ENCODE measurements at places on chromosomes 11 and 22.

GRCh38 chr11:68338051-68338780 is 25.8 kb downstream of the LRP5 start:
- peak; percentile 70 for DNase-seq

DNA sequence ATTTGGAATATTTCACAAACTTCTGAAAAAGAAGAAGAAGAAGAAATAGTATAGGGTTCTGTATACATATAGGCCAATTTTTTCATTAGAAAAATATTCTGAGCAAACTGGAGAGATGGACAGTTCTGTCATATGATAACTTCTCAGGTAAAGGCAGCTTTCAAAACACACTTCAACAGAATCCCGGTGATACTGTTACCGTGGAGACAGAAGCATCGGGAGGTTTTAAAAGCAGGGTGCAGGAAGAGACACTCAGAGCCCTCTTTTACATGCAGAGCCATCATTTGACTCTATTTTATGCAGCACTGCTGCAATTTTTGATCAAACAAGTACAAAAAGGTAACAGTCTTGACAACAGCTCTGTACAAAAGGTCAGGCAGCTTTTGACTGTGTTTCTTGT is 1785.4 kb downstream of the LRRC4C start:
- no peak for DNase-seq

DNA sequence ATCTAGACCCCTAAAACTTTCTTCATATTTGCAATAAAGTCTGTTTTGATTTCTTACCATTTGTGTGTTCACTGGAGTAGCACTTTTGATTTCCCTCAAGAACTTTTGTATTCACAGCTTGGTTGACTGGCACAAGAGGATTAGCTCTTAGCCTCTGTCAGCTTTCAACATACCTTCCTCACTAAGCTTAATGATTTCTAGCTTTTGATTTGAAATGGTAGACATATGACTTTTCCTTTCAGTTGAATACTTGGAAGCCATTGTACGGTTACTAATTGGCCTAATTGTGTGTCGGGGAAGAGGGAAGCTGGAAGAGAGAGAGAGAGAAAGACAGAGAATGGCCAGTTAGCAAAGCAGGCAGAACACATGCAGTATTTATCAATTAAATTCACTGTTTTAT is 180.5 kb downstream of the ARHGAP42 start:
- DNase-seq = no peak

DNA sequence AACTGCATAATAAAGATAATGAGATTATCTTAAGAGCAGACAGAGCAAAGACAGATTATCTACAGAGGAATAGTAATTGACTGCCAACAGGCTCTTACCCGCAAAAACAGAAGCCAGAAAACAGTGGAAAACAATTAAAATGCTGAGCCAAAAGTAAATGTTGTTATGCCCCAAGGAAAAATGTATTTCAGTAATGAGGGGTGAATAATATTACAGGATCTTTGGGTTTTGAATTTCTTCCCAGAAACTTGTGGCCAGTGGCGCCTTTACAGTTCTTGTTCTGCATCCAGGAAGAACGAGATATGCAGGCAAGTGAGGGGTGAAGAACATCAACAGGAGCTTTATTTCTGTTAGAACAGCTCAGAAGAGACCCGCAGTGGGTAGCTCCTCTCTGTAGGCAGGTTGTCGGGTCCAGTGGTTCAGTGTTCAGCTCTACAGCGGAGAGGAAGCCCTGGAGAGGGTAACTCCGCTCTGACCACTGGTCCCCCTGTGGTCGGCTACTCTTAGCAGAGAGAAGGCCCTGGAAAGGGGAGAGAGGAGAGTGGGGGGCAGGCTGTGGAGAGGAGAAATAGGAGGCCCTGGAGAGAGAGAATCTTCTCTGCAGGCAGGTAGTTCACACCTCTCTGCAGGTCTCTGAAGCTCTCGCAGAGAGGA is 51.8 kb upstream of the SC5D start:
- DNase-seq = no peak

GRCh38 chr11:96465512-96465911 is 75.7 kb downstream of the JRKL start:
- no peak for DNase-seq

DNA sequence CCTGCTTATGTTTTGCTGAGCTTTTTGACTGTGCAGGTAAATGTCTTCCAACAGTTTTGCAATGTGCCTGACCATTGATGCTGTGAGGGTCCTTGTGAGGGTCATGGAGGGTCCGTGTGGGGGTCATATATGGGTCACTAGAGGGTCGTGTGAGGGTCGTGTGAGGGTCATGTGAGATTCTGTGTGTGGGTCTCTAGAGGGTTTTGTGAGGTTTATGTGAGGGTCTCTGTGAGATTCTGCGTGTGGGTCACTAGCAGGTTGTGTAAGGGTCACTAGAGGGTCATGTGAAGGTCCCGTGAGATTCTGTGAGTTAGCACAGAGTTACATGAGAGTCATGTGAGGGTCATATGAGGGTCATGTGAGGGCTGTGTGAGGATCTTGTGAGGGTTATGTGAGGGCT is 263.9 kb upstream of the B3GAT1 start:
- DNase-seq = no peak

DNA sequence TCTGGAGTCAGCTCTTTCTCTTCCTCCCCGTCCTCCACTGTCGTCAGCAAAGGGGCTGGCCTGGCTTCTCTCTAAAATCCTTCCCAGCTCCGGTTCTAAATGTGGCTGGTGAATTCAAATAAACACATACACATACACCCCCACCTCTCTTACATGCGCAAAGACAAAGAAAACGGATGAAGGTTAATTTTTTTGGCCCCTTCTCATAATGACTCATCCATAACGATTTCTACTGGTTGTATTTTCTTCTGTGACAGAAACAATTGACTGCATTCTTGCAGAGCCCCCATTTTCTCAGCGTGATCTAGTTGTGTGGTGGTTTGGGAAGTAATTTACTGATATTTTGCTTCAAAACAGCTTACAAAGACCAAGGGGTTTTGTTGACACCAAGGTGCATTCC is 130.0 kb upstream of the NTM start:
- no peak for DNase-seq

DNA sequence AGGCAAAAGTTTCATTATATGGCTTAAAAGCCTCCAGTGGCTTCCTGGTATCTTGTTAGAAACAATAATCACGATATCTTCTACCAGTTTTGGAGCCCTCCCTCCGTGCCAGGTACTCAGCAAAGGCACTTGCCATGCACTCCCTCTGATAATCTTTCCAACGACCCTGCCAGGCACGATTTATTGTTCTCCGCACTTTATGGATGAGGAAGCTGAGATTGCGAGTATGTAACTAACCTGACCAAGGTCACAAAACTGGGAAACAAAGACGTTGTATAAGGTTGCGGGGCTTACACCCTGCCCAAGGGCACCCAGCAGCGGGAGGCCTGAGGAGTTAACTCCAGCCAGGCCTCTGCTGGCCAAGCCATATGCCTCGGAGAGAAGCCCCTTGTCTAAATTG is 218.1 kb downstream of the SNX19 start:
- no peak for DNase-seq

GRCh38 chr11:776561-777287 is 563 bp downstream of the GATD1 start:
- peak; percentile 74 for DNase-seq

DNA sequence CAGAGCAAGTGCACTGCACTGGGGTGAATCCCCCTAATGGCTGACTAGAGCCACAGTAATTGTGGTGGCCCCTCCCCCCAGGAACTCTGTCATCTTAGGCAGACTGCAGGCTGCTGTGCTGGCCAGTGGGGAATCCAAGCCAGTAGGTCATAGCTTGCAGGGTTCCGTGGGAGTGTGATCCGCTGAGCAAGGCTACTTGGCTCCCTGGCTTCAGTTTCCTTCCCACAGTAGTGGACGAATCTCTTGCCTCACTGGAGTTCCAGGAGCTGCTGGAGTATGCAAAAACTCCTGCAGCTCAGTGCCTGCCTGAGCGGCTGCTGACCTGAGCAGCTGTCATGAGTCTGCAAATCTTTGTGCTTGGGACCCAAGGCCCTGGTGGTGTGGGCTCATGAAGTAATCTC is 13.2 kb downstream of the OOSP3 start:
- DNase-seq = no peak

DNA sequence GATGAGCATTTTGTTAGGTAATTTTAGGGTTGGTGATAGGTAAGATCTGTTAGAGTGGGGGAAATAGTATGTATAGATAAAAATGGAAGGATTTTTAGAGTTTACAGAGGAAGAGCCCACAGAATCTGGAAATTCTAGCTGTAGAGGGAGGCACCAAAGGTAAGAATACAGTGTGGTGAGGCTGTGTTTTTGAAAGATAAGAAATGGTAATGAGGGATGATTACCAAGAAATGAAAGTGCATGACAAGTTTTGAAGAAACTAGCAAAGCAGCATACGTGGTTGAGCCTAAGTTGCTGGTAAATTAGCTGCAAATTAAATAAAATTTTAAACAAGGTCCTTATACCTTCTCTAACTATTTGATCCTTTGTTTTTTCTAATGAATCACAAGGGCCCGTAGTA is 14.6 kb upstream of the RASSF10 start:
- no peak for DNase-seq

DNA sequence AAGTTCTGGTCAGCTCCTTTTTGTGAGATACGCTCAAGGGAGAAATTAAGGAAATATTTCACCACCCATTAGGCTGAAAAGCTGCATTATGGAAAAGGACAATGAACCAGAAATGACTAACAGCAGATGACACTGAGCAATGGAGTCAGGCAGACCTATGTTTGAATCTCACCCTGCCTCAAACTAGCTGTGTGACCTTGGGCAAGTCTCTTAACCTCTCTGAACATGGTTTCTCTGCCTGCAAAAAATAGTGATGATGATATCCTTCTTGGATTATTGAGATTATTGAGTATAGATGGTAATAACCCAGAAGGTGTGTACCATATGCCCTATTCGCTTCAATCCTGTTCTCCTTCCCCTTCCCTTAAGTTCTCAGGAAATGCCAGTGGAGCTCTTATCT is 2.9 kb upstream of the PRDM11 start:
- no peak for DNase-seq

DNA sequence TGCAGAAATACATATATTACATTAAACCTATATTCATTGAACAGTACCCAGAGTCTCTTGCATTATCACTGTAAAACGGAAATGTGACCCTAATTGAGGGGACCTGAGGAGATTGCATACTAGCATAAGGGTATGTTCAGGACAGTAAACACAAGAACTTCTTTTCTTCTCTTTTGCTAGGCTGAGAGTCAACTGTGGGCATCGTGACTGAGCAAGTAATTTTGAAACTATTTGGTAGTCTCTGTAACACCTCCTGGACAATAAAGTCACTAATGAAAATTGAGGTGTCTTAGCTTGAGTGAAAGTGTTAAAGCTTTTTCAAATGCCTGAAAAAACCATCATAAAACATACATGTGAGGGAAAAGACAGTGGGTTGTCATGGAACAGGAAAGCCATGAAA is 90.9 kb downstream of the PDHX start:
- no peak for DNase-seq

- peak; percentile 39 for DNase-seq
Measured at GRCh38 chr11:78251083-78251775, 62.5 kb downstream of the USP35 start.

- DNase-seq = peak; percentile 51
Measured at GRCh38 chr11:101797335-101797734, 117.5 kb upstream of the CEP126 start.

GRCh38 chr22:23847991-23848864 is 9.4 kb upstream of the DERL3 start:
- DNase-seq = no peak

DNA sequence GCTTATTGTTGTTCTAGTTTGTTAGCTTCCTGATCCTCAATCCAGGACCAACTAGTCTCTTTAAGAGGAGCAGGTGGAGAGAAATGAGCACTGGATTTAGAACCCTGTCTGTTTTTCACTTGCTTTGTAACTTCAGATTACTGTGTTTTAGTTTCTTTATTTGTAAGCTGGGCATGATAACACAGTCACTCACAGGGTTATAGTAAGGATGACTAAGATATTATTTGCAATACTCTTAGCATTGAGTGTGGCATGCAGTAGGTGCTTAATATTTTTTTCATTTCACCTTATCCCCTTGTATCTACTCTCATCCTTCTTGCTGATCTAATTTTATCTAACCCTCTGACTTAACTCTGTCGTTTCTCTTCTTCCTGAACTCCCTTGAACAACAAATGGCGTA is 33.8 kb downstream of the DNHD1 start:
- DNase-seq = no peak

GRCh38 chr11:102576350-102576749 is 45.8 kb upstream of the MMP7 start:
- no peak for DNase-seq

- DNase-seq = no peak
Measured at GRCh38 chr11:1891831-1892115, at the start of gene PRR33. TSS of gene PRR33 (minus strand) at chr11:1891895. CDS start at chr11:1890584, 1,311 bp downstream.

GRCh38 chr11:124167826-124168231 is 15.3 kb upstream of the OR10D3 start:
- DNase-seq = no peak

DNA sequence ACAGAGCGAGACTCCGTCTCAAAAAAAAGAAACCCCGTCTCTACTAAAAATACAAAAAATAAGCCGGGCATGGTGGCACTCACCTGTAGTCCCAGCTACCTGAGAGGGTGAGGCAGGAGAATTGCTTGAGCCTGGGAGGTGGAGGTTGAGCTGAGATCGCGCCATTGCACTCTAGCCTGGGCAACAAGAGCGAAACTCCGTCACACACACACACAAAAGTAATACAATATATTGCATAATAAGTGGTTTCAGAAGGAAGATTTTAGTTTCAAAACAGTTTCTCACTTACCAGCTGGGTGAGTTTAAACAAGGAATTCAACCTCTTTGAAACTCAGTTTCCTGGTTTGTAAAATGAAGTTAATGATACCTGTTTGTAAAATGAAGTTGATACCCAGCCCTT is 32.7 kb upstream of the HTR3A start:
- no peak for DNase-seq

DNA sequence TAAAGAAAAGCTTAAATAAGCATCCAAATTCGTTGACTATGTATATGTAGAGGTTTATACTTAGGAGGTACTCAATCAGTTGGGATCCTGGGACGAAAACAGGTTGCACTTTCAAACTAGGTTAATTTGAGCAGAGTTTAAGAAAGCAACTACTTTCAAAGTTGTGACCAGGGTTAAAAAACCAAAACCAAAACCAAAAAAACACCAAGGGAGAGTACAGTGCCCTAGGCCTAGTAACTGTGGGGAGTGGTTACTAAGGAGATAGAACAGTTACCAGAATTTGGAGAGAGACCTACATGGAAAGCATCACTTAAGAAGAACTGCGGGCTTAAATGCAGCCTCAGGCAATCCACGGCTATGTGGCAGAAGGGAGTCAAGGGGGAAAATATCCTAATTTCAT is 148.3 kb downstream of the JRKL start:
- no peak for DNase-seq

GRCh38 chr11:12474871-12475270 is 97.5 kb downstream of the PARVA start:
- DNase-seq = no peak

Measured in adipocyte (in vitro differentiated cells).